Brain (organoid and tissue), 16 donors: ENCODE measurements at places on chromosomes 1 and 21.

GRCh38 chr1:223003549-223003948, 139.5 kb downstream of the TLR5 start:
- DNase-seq: no peak

DNA sequence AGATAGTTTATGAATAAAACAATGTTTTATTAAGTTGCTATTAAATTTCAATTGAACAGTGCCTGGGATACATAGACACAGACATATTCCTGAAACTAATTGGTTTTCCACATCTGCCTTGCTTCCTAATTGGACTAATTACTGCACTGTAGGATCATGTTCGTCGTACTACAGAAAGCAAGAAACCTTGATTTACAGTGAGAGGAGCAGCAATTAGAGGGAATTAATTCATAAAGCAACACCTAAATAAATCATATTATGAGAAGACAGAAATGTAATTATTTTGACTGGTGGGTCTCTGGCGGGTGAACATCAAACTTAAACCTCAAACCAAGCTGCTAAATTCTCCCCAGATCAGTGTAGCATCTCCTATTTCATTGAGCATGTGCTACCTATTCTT, 124.6 kb upstream of the CAMK1G start:
- peak; percentile 35 for DNase-seq

GRCh38 chr1:1319646-1319941, 4.9 kb downstream of the INTS11 start:
- DNase-seq: no peak

DNA sequence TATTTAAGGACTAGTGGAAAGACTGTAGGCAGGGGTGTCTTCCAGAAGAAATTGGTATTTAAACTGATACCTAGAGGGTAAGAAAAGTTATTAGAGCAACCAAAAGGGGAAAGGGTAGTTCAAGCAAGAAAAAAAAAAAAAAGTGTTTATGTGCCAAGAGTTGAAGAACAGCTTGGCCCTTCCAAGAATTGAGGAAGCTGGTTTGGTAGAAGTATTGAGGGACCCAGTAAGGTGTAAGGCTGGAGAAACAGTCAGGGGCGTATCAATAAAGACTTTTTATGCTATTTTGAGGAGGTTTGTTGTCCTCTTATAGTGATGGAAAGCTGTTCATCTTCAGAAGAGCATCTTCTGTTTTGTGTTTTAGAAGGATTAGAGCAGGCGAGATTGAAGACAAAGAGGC, 108.3 kb downstream of the PTPRC start:
- DNase-seq: no peak

DNA sequence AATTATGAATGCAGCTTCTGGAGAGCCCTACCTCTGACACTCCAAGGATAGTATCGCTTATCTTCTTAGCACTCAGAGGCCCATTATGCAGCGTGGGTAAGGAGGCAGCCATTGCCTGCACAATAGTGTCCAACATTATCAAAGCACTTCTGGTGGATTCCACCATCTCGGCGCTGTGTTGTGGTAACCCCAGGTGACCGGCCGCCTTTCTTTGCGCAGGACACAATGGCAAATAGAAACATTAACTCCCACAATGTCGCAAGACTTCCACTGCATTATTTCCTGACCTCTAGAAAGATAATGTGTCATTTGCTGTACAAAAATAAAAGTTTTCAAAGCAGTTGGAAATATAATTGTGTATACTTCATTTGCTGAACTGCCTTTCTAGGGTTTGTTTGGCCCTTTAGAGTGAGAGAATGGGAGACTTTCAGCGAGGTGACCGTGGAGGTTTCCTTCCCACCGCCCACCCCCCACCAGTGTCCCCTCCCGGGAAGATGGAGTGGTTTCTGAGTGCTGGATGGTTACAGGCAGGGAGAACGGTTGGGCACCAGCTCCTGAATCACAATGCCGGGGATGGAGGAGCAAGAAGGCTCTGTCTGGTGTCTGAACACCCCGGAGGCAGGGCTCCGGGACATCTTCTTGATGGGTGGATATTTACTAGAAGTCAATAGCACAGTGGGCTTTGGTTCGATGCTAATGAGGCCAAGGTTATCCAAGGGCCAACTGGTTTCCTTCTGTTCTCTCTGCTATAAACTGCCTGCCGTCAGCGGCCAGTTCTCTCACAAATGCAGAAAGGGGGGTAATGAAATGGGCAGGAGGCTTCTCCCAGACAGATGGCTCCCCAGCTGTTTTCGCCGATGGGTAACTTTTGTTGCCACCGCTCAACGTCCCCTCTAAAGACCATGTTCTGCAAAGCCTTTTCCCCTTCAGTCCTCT, 215.4 kb upstream of the PROX1 start:
- no peak for DNase-seq

DNA sequence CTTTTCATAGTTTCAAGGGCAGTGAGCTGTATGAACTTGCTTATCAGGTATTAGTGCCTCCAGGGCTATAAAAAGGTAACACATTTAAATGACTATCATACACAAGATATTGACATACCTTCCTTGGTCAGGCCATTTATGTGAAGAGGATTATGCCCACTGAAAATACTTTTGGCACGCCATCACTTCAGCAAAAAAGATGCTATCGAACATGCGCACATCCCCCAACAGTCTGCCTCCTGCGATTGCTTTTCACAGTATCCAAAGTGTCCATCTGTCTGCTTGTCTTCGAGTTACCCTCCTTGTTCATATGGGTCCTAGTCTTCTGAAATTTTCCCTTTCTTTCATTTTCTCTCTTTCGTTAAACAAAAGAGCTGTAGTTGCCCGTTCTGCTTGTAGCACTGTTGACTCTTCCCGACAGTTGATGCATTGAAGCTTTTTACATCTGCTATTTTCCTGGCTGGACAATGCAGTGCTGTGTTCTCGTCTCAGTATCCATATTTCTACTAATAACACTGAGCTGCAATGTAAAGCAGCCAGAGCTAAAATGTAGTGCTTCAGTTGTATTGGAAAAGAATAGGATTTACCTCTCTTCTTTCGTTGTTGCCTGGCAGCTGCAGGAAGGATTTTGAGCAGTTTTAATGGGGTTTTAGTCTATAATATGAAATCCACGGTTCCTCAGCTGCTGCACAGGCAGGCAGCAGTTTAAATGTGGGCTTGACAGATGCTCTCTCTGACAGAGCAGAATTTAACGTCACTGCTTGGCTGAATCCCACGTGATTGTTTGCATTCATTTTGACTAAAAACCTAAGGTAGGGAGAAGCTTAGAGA, at the start of gene B3GALT2:
Gene B3GALT2, minus strand, starts transcription at position 713 of the 831 bp plus-strand sequence. CDS start 5,051 bp downstream, outside the sequence.
- peak; percentile 93 for DNase-seq

DNA sequence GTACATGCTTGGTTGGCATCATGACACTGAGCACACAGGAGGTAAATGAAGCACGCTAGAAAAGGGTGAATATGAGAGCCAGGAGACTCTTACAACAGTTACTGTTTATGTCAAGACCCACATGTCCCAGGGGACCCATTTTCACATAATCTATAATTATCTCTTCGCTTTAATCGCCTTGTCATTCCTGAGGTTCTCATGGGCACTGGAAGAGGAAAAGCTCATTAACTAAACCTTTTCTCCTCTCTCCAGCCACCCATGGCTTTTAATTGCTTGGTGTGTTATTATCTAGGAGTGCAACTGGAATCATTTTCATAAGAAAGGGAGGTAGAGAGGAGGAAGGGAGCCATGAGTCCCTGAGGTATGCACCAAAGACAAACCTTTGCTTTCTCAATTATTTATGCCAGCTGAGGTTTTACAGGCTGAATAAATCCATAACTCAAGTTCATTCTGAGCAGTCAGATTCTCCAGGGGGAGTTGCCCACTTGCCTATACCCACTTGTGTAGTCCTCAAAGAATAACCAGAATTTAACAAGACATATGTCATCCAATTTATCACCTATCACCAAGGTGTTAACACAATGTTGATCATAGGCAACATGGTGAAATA, 77.4 kb downstream of the ACBD6 start:
- DNase-seq: peak; percentile 67

- no peak for DNase-seq
These were observed 8.4 kb downstream of the ETV3L start for GRCh38 chr1:157091186-157091585.

DNA sequence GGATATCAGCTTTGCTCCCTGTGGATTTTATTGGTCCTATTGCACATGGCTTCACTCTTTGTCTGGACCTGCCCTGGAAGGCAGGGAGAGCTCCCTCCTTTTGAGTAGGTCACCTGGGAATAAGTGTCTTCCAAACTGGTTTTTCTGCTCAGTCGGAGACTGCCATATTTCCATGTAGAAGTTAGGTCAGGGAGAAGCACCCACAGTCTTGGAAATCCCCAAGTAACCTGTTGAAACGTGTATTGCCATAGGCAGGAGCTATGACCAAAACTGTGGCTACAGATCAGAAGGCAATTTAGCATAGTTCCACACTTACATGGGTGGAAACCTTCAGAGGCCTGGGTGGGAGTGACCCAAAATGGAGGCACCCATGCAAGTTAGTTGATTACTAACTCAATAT, 3.5 kb upstream of the GNG12 start:
- DNase-seq: no peak

DNA sequence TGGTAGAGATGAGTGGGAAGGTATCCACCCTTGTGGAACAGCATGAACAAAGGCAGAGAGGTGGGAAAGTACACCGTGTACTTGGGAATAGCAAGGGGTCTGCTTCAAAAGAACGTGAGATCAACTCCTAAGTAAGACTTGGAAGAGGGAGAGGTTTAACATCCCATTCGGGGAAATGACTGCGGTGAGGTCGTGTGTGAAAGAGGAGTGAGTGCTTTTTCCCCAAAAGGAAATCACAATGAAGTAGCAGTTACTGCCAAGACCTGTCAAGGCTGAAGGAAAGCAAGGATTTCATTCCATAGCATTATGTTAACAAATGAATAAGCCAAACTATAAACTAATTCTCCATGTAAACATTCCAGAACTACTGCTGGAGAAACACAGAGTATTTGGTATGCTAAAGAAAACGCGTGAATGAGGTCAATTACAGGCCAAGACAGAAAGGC, 20.0 kb upstream of the SYDE2 start:
- DNase-seq: no peak

GRCh38 chr1:96296991-96297390, 424.6 kb upstream of the PTBP2 start:
- no peak for DNase-seq

DNA sequence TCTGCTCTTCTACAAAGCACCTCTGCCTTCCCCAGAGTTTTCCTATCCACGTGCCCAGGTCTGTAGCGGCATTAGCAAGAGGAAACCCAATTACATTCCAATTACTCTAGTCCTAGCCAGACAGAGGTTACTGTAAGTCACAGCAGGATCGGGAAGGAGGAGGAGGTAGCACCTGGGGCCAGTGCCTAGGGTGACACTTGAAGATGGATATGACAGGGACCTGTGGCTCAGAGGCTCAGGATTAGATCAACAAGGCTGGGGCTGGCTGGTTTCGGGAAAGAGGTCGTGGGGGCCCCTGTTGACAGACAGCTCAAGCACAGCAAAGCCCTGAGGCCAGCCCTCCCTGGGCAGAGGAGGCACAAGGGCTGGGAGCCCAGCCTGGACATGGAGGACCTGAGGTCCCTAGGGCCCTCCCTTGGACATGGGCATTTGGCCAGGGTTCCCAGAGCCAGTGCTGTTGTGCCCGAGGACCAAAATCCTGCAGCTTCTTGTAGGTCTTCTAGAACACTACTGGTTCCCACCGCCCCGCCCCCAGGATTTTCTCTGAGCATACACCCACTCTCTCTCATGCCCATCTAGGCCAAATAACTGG, 3.0 kb upstream of the HCRTR1 start:
- DNase-seq: no peak

DNA sequence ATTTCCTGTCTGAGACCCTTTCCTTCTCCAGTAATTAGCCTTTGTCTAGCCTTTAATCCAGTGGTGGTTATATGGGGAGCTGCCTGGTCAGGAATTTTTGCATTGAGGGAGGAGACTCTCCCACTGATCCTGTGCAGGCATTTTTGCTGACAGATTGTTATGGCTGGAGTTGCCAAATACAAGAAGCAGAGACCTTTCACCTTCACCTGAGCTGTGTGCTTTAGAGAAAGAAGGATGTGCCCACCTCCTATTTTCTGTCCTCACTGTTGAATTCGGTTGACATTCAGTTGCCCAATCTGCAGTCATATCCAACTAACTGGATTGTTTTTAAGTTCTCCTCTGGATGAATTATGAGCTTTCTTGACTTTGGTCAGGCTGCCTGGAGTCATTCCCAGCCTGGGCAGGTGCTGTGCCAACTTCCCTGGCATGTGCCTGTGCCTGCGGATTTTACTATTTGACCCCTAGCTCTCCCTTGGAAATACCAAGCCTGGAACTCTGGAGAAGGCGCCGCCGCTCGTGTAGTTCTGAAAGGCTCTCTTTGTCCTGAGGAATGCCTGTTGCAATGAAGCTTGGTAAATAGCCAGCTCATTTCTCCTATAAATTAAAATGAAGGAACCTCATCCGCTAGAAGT, 143.9 kb downstream of the NOS1AP start:
- peak; percentile 73 for DNase-seq

- no peak for DNase-seq
These were observed 57.9 kb upstream of the IRF2BP2 start for GRCh38 chr1:234667600-234668576.

DNA sequence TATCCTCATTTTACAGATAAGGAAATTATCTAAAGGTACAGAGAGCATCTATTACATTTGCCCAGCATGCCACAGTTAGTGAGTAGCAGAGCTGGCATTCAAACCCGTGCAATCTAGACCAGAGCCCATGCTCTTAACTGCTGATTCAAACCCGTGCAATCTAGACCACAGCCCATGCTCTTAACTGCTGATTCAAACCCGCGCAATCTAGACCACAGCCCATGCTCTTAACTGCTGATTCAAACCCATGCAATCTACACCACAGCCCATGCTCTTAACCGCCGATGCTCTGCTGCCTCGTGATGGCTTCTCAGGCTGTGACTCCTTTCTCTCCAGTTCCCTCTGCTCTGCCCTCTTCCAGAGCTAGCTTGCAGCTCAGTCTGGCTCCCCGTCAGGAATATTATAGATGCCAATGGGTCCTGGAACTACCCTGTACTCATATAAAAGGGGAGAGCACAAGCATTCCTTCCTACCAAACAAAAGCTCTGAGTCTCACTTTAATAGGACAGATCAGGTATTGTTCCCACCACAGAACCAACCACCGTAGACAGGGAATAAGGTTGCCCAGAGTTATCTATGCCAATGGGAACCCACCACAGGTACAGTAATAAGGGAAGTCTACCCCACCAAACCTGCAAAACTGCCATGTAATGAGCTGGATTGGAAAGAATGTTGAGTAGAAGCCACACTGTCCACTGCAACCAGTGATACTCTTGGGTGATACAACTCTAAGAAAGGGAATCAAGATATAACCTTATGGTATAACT, 78.4 kb downstream of the SMYD3 start:
- DNase-seq: no peak

DNA sequence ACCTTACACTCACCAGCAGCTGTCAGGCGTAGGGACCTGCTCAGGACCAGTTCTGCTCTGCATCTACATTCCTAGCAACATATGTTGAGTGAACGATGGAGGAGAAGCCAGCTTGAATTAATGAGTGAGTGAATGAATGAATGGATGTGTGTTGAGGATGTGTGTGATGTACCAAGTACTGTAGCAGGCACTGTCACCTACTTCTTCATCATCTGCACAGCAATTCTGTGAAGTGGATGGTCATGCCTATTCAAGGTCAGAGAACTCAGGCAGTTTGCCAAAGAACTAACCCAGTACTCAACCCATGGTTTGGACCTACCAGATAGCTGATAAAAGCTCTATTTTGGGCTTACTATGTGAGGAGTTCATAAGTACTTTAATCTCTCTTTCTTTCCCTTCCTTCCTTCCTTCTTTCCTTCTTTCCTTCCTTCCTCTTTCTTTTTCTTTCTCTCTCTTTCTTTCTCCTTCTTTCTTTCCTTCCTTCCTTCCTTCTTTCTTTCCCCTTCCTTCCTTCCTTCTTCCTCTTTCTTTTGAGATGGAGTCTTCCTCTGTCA, 56.9 kb downstream of the ATP1A1 start:
- no peak for DNase-seq
